Fibroblast of pulmonary artery (primary cell): ENCODE measurements at places on chromosomes 4 and X.

DNA sequence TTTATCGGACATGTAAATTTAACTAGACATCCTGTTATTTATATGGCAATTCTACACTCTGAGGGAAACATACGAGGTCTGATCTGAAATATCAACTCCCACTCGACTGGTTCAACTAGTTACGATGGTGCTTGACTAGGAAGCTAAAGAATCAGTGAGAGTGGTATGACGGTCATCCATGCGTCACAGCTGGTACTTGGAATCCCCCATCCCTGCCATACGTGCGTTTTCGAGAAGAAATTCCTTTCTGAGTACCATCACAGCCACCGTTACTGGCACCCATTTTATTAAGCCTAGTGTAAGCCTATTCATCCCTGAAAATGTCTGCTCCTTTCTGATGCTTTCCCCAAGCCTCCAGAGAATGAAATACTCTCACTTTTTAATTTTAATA is 695 bp upstream of the PIGA start:
- DNase-seq = peak; percentile 80

DNA sequence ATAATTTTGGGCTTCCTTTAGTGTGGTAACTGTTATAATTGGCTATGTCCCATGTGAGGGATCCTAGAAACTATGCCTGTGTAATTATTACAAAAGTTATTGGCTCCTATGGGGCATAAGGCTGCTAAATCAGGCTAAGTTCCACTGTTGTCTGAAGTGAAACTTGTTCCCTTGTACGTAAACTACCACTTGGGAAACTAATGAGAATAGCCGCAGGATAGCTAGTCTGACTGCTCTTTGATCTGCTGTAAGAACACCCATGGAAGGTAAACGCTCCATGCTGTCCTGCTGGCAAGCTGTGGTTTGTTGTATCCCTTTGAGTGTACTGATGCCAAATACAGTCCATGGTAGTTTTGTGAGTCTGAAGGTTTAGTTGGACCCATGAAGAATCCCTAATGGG is 9.3 kb upstream of the MAOA start:
- DNase-seq = no peak

DNA sequence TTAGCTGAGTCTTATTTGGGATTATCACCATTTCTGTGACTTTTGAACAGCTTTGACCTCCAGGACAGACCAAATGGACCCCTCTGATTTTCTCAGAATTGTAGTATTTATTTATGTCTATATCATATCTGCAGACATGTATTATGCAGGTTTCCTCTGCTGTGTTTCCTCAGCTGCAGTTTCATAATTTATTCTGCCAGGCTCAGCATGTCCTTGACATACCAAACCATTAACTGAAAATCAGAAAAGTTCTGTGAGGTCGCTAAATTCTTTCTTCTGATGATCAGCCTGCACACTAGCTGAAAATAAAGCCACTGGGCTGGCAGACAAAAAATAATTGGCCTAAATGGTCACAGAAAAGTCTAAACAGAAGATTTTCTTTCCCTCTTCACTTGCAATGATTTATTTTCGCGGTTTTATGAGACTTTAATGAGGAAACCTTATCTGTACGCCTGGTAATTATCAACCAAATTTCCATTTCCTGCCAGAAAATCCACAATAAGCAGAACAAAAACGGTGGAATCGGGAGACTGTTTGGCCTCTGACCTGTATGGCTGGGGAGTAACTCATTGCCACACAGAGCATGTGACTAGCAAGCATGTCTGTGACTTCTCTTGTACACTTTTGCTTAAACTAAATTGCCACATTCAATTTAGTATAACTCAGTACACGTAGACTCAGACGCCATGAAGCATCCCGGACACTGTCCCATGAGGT is 150.9 kb downstream of the ENPP6 start:
- DNase-seq = no peak

- DNase-seq = no peak
Observed at GRCh38 chr4:54497947-54498346, 159.8 kb upstream of the KIT start.

GRCh38 chr4:12360391-12360790 is 931.7 kb upstream of the HS3ST1 start:
- DNase-seq = peak; percentile 70

DNA sequence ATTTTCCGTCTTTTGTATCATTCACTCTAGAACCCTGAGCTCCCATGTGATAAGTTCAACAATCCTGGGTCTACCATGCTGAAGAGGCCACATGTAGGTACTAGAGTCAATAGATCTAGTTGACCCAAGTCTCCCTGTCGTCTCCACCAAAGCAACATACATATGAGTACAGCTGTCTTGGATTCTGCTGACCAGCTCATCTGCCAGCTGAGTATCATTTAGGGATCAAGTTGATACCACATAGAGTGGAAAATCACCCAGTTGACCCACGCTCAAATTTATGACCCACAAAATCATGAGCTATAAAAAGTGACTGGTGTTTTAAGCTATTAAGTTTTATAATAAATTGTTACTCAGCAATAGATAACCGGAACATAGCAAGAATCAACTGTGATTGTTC is 61.8 kb downstream of the DMD start:
- no peak for DNase-seq

DNA sequence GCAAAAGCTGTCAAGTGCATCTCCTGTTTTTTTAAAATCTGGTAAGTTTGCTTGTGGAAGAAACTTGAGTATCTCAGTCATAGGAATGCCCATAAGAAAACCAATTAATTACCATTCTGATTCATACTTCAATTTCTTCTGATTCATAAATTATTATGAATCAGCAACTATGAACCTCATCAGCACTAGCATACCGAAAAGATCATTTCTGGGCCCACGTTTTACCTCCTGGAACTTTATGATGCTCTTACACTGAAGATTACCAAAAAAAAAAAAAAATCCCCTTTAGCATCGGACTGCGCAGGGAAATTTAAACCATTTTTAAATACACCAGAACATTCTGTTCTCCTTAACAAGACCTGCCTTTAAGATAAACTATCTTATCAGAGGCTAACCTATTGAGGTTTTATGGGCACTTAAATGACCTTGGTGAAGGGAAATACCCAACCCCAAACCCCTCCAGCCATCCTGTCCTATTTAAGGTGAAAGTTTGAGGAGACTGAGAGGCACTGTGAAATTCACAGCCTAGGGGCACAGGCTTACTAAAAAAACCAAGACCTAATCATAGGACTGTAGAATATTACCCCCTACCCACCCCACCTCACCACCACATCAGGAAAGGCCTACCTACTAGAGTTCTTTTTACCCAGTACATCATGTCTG is 38.2 kb upstream of the ABCG2 start:
- no peak for DNase-seq

DNA sequence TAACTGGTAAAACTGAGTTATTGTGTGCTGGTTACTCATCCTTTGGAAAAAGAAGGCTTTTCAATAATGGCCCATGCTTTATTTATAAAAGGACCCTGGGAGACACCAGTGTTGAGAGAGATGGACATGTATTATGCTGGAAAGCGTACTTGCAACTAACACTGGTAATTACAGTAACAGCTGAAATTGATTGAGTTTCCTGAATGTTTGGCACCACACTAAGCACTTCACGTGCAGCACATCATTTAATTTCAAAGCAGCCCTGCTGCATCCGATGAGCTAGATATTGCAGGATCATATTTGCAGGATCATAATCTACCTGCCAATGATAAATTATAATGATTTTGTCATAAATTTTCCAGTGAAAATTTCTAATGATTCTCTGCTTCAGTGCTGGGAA is 81.5 kb downstream of the QRFPR start:
- DNase-seq = no peak

DNA sequence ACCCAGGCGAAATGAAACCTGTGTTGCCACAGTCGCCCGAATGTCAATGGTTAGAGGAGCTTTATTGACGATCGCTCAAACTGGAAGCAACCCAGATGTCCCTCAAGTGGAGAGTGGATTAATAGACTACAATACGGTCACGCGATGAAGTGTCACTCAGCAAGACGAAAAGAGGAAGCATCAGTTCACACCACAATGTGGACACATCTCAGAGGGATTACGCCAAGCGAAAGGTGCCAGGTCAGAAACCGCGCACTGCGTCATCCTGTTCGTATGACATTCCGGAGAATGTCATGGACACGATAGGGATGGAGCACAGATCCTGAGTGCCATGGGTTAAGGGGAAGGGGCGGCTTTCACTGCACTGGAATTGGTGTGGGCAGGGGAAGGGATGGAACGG is 111.7 kb downstream of the HMX1 start:
- DNase-seq = no peak

DNA sequence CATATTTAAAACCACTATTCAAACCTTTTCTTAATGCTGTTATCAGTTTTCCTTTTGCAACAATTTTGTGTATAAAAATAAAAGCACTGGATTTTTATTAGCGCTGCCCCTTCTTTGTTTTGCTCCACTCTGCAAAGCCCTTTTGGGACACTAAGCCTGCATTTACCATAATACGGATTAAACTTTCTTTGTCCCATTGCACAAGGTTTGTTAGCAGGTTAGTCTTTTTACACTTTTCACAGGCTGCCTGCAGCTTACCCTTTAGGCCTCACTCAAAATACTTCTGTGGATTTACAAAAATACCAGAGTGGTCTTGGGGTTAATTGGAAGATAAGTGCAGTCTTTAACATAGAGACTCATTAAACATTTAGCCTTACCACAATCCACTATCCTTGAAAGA is 35.7 kb upstream of the MAB21L2 start:
- no peak for DNase-seq

DNA sequence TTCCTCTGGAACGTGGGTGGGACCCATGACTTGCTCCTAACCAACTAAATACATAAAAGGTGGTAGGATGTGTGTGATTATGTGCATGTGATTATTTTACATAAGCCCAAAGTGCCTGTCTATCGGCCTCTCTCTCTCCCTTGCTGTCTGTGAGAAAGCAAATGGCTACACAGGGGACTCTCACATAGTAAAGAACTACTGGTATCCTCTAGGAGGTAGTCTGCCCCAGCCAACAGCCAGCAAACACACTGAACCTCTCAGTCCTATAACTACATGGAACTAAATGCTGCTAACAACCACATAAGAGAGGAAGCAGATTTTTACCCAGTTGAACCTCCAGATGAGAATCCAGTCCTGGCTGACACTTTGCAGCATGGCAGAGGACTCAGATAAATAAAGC is 1249.4 kb downstream of the ADGRL3 start:
- DNase-seq = no peak

- DNase-seq = no peak
Observed at GRCh38 chr4:168737806-168738172, 240.9 kb downstream of the PALLD start.

DNA sequence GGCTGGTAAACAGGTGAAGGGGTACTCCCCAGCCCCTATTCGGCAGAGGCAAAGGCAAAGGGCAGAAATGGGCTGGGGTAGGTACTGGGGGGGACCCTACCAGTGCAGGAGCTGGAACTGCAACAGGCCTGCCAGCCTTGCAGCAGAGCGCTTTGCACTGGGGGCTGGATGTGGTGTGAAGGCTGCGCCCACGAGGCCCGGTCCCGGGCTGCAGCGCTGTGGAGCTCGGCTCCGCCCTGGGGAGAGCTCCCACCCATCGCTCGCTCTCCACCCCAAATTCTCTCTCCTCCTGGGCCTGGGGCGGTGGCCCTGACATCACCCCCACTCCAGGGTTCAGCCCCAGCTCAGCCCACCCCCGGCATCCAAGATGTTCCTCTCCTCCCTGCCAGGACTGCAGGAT is 24.2 kb downstream of the IQSEC2 start:
- DNase-seq = no peak

DNA sequence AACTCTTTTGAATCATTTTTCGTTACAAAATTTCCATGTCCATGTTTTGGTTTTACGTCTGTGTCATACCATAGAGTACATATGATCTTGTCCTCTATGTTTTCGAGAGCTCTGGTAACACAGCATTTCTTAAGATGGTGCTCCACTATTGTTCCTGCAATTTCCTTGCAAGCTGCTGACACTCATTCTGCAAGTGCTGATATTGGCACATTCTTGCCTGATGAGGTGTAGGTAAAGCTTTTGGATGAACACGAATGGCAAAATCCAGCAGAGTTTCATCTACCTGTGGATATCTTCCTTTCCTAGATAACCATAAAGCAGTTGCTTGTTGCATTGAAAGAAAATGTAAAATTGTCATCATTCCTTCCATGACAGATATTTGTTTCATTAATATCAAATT is 41.3 kb downstream of the MAGEB17 start:
- no peak for DNase-seq

GRCh38 chrX:140949233-140949632 is 53.2 kb upstream of the SPANXB1 start:
- no peak for DNase-seq

GRCh38 chr4:15410750-15411149 is 17.1 kb upstream of the C1QTNF7 start:
- peak; percentile 48 for DNase-seq

DNA sequence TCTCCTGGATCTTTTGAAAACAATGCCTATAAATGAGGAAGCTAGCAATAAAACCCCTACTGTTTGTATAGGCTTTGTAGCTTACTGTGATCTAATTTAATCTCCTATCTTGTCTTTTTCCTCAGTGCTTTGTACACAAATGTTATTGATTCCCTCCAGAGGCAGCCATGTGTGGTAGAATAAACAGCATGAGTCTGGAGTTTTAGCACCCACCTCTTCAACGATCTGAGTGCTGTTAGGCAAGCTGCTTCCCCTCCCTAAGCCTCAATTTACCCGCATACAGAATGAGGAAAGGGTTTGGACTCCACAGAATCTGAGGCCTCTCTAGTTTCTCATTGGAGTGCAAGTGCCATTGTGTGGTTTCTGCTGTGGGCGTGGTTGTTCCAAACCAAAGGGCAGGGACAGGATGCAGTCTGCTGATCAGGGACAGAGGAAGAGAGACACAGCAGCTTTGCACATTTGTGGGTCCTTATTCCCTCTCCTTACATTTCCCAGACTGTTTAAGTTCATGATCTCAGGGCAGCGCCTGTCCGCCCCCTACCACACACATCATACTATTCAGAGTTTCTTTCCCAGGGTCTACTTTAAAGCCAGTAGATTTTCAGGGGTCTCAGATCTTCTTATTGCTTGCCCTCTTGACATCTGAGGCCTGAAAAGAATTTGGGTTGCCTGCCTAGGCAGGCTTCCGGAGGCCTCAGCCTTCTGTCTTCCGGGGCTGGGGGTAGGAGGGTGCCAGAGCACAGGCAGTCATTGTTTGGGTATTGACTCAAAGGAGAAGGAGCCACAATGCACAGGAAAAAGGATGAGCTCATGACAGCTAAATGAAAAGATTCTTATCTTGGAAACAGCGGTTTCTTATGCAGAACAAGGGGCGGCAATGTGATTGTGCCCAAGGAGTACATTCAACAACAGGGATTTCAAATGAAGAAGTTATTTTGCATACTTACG is 114.9 kb upstream of the TEX13D start:
- peak; percentile 10 for DNase-seq
